ENCODE measurements at places on chromosomes 5 and 9.
A peak's percentile ranks its signal among the peaks of the same experiment; 100 is the strongest.

GRCh38 chr9:124456341-124457078 is 6.3 kb downstream of the ADGRD2 start:
- no peak for DNase-seq

DNA sequence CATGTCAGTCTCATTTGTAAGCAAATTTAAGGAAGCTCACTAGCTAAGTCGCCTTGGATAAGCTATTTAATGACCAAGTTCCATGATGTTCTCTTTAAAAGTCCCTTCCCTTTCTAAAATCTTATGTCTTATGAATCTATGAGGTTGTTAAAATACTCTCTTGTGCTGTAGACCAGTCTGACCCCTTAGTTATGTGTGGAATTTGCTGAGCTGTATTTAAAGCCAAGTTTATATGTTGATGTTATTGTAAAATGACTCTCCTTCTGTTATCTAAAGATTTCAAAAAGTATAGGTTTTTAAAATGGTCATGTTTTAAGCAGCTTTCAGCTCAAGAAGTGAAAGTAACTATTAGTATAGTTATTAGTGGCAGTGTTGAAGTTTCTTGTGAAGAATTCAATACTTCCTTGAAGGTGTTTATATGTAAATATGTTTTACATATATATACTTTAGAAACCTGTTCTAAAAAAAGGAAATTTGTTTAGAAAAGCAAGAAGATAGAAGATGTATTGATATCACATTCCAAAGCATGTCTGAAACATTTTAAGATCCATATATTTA is 92.2 kb downstream of the CDC42SE2 start:
- no peak for DNase-seq

DNA sequence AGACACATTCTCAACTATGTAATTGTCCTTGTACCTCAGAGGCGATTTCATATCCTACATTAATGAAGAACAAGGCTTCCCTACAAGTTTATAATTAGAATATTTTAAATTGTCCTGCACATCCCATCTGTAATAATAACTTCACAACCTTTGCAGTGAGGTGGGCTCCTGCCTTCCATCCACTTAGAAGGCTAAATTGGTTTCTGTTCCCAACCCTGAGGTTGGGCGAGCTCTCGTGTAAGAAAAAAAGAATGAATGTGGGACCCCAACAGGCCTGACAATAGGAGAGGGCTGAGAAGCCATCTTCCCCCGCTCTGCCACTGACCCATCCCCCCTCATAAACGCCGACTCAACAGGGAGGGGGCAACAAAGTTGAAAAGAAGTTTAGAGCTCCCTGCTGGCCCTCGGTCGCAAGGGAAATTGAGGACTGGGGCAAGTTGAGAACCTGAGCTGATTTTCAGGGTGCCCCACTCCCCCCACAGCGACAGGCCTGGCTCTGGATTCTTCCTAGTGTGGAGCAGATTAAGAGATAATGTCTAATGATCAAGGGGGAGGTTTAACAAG is 9.4 kb downstream of the BARHL1 start:
- DNase-seq = no peak

GRCh38 chr9:127224178-127224882 is 40.2 kb upstream of the GARNL3 start:
- DNase-seq = peak; percentile 81

- no peak for DNase-seq
These were observed 85.4 kb upstream of the MIER3 start for GRCh38 chr5:57037355-57037754.

DNA sequence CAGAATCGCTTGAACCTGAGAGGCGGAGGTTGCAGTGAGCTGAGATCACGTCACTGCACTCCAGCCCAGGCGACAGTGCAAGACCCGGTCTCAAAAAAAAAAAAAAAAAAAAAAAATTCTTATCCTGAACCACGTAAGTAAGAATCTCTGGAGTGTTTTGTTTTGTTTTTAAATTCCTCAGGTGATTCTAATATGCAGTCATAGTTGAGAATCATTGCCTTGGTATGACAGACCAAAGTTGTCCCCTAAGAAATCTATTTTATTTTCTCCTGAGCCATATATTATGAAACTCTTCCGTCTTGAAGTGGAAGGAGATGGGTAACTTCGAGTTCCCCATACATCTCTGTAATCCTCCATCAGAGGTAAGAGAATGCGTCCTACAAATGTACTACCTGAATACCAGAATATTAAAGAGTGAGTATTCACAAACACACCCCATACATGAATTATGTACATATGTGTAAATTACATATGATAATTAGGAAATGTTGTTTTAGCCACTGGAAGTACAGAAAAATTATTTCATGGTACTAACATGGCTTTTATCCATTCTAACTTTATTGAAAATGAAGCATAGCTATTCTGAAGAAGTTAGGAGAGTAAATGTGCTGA is 26.7 kb upstream of the SVEP1 start:
- no peak for DNase-seq

DNA sequence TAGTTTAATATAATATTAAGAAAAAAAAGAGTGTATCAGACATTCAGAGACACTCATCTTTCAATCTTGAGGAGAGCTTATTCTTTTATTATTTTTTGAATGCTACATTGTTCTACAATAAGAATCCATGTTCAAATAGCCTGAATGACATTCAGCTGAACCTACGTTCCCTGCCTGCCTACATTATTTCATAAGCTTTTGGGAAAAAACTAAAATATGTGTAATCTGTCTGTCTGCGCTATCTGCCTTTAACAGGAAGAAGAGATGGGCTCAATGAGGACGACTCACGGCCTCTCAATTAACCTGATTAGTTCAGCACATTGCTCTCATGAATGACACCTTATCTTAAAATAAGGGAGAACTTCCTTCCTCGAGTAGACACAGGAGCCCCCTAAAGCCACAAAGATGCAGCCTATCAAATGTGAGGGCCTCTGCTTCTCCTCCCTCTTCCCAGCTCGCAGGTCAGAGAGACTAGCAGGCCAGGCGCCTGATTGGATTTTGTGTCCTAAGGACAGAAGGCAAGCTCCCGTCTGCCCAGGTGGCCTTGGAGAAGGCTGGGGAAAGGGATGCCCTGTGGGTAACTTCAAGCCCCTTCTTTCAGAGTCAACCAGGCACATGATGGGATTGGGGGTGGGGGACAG is 37.8 kb downstream of the EBF1 start:
- DNase-seq = no peak

DNA sequence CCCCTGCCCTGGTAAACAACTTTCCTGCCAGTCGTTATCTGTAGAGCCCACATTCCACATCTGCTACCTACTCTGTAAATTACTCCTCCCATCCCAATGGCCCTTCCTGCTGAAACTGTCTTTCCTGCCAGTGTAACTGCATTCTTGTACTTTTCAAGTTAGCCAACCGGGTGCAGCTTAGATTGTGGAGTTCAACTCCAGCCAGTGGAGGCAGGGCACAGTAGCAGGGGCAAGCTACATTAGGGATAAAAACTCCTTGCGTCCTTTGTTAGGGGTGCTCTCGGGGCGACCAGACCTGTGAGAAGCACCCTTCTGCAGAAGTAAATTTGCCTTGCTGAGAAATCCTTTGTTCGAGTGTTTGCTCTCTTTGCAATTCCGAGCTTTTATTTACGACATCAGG is 639.0 kb upstream of the TYRP1 start:
- no peak for DNase-seq

GRCh38 chr5:139472386-139473030 is 1.7 kb downstream of the SMIM33 start:
- DNase-seq = no peak

GRCh38 chr5:142749321-142749720 is 20.9 kb upstream of the ARHGAP26 start:
- DNase-seq = no peak

GRCh38 chr9:100427366-100428263 is 672 bp downstream of the MSANTD3 start:
- peak; percentile 12 for DNase-seq

- no peak for DNase-seq
These were observed 31.9 kb downstream of the ARSB start for GRCh38 chr5:78953092-78953800.

DNA sequence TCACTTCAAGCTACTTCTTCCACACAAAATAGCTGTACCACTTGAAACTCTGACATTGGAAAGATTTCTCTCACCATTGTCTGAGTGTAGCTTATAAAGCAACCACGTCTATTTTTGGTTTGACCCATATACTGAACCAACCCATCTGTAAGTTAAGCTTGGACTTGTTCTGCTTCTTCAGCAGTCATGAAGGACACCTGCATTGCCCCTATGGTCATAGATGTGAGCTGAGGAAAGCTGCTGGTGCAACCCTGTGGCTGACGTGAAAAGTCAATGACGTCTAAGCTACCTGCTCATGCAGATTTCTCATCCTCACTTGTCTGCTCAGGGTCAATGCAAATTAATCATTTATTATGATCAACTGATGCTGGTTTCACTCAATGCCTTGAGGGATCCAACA is 417.4 kb downstream of the CETN3 start:
- DNase-seq = no peak

DNA sequence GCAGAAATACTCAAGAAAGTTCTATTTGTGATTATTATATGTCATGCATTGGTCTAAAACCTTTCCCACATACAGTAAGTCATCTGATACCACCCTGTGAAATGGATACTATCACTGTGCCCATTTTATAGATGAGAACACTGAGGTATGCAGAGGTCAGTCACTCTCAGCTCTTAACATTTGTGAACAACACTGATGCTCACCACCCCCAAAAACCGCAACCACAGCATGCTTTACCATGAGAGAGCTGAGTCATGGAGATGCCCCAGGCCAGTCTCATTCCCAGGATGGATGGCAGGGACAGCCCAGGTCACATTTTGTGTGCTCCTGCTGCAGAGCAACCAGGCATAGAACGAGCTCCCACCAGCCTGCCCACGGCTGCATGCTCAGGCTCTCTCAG is 53.5 kb upstream of the IRX1 start:
- no peak for DNase-seq

DNA sequence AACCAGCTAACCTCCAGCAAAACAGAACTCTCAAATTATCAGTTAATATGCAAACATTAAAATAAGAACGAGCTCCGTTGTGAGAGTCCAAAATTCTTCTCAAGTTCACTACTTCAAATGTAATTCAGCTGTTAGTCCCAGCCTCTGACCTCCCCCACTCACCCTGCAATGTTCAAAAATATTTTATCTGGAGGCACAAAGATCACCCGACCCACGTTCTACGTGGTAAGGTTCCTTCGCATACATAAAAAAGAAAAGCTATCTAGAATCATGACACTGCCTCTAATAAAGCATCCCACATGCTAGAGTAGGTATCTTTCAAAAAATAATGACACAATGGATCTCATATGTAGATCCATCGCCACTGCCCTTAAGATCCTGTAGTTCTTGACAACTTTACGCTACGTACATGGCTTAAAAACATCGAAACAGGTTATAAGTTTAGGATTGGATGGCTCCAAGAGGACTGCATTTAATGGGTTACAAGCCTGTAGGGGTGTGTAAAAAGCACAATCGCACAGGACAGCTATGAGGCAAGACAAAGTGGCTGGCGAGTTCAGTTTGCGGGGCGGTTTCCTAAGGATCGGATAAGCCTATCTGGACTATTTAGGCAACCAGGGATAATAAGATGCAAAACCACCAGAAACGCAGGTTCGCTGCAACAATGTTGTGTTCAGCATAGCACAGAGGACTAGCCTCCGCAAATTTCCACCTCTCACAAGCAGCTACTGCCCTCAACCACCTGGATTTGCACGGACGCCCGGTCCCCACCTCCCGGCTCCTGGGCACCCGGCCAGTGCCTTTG is 969 bp downstream of the CLK4 start:
- DNase-seq = no peak

DNA sequence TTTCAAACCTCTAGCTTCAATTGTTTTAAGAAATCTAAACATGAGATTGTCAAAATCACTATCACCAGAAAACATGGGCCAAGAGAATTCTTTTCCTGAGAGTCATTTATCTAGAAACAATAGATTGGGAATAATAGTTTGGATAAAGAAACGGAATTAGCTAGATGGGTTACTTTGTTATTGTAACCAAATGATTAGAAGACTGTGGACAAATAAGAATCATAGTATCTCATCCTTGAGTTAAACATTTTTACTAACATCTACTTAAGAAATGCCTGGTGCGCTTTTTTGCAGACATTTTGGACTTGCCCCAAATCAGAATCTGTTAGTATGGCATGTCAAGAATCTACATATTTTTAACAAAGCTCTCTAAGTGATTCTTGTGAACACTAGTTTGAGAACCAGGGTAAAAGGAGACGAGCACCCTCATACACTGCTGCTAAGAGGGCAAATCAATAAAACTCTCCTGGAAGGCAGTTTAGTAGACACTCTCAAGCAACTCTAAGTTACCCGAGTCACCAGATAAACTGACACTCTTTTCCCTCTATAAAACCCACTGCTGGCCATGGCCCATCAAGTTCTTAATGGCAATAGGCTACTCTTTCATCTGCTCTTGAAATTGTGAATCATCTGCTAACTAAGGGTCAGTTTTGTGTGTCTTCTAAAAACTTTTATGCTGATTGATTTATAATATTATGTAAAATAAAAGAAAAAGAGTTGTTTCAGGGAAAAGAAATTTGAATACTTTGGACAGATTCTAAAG is 39.1 kb downstream of the TPD52L3 start:
- no peak for DNase-seq

- DNase-seq = no peak
These were observed 87.0 kb upstream of the TLE1 start for GRCh38 chr9:81776390-81776789.

- DNase-seq = no peak
These were observed 70.1 kb upstream of the MEF2C start for GRCh38 chr5:88952996-88953643.

GRCh38 chr9:137470785-137471184 is 11.7 kb upstream of the NSMF start:
- DNase-seq = no peak

DNA sequence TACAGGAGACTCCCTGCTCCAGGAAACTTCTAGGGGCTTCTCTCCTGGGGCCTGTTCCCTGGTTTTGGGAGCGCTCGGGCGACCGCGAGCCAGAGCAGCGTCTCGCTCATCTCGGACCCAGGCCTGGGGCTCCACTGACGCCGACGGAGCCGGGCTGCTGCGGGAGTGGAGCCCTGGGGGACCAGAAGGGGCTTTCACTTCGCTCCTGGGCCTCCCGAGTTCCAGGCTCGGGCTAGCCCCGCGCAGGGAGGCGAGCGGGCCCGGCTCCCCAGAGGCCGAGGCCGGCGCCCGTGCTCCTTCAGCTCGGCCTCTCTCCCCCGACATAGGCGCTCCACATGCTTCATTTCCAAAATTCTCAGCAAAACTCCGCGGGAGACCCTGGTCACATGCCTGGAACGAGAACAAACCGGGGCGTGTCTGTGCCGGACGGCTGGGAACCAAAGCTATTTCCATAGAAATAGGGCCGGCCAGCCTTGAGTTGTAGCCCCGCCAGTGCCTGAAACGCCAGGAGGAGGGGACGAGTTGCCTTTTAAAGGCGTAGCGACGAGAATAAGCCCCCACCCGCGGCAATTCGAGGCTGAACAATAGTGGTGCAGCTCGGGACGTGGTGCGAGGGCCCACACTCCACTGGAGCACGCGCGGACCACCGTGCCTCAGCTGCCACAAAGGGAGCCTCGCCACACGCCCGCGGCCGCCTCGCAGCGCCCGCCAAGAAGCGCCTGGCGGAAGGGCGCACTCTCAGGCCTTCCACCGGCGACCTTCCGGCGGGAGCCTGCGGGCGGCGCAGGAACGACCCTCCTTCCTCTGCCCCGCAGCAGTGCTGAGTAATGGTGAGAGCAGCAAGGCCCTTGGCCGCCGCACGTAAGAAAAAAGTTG is 1.1 kb upstream of the G3BP1 start:
- DNase-seq = peak; percentile 56
